ENCODE measurements at places on chromosomes 3 and 15.

DNA sequence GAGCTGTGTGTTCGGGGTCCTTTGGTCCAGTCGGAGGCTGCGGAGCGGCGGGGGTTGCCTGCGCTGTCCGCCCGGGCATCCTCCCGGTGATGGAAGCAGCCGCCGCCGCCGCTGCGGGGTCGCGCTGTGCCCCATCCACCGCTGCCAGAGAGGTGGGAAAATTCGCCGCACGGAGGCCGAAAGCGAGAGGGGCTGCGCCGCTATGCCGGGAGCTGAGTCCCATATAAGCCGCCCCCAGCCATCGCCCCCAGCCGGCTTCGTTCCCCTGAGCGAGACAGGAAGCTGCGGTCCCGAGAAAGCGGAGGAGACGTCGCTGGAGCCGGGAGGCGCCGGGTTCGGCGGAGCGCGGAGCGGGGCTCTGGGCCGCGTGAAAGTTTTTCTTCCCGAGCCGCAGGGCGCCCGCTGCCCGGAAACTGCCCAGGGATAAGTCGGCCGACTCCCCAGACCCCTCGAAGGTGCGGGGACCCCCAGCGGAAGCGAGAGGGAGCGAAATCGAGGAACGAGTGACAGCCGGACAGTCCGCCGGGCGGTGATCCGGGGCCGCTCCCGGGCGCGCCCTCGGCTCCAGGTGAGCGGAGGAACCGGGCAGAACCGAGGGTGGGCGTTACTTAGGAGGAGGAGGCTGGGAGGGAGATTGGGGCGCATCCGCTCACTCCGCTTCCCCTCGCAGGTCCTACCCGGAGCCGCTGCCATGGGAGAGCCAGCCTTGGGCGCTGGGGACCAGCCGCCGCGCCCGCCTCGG lies 574 bp downstream of the CHST2 start:
- DNase-seq: no peak

DNA sequence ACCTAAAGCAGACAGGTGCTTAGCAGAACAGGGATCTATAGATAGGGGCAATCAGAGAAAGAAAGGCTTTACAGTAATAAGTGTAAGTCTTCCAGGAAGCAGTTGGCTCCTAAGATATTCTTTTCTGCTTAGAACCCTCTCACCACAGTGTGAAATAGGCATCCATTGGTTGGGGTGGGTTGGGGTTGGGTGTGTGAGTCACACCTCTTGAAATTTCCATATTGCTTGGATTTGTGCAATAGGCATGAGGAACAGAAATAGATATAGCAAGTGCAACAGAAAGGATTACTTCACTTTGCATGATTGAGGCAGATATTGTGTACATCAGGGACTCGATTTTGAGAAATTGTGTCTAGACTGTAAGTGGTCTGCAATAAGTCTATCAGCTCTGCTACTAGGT lies 200.1 kb upstream of the GAP43 start:
- DNase-seq: no peak

DNA sequence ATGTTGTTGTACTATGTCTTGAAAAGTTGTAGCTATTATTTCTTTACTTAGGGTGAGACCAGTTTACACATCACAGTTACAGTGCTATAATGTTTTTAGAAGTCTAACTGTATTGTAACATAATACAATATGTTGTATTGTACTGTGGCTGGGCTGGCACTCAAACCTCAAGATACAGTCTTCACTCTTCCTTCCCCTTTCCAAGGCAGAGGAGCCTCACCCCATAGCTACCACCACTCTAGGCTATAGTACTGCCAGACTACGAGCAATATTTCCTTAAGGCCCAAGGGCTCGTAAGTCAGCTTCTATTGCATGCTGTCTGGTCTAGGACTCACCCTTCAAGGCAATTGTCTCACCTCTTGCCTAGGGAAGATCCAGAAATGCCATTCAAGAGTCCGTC lies 597.7 kb downstream of the OTOL1 start:
- DNase-seq: no peak

- DNase-seq: peak; percentile 24
These were observed 602.0 kb upstream of the KCNMB2 start for GRCh38 chr3:177934001-177934891.

GRCh38 chr15:73802431-73803041 lies 49.4 kb upstream of the INSYN1 start:
- DNase-seq: no peak

GRCh38 chr3:4751502-4752101 lies 227.6 kb upstream of the BHLHE40 start:
- peak; percentile 78 for DNase-seq

DNA sequence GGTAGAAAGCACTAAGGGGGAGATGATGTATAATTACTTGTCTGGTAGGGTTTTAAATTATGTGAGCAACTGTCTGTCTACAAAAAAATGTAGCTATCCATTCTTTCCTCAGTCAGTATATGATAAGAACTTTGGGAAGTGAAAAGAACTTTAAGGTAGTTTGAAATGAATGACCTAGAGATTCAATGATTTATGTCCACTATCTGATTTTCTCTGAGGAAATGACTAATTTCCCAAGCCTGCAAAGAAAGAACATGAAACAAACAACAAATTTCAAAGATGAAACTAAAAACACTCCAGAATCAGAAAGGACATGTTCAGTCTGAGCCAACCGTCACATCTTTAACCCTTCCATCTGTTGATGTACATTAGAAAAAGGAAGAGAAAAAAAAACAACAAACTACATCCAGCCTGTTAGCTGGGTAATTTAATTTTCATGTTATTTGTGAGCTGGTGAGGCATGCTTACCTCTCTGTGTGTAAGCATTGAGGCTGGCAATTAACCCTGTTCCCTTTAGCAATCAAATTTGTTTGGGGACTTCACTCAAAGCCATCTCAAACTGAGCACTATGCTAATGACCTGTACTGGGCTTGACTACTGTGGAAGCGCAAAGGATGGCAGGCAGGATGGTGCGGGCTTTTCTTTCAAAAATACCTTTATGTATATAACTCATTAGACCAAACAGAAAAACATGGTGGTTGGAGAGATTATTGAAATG lies 220.1 kb downstream of the TUSC7 start:
- DNase-seq: no peak

DNA sequence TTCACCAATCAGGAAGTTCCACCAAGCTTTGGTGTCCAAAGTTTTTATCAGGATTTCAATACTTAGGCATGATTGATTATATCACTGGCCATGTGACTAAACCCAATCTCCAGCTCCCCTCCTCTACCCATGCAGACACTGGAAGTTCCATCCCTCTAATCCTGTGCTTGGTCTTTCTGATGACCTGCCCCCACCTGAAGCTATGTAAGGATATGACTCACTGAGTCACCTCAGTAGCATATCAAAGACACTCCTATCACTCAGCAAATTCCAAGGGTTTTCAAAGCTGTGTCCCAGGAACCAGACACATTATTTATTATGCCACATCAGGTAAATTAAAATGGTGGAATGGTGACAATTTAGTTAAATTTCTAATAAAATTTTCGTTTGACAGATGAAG lies 158.9 kb downstream of the TAFA4 start:
- no peak for DNase-seq

DNA sequence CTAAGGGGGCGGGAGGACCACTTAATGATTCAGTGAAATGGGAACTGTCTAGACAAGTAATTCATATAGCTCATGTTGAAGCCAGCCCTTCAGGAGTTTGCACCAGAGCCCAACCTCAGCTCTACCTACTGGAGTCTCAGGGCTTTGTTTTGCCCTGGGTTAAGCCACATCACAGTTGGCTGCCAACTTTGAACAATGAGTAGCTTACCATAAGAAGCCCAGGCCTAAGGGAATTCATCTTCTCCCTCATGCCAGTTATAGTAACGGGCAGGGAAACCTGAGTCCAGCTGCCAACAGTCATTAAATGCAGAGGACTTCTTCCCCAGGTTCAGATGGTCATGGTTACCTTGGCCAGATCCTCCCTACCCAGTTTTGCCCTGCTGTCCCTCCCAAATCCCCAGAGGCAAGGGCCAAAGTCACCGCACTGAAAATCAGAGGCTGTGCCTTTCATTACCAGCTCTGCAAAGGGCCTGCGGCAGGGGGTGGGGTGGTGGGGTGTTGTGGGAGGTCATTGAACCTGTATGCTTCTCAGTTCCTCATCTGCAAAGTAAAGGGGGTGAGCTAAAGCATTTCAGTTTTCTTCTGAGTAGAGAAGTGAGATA lies 302.2 kb upstream of the NR2E3 start:
- DNase-seq: no peak

- no peak for DNase-seq
These were observed 100.8 kb upstream of the CHMP2B start for GRCh38 chr3:87126321-87126720.

GRCh38 chr15:52100807-52101442 lies 11.7 kb downstream of the BCL2L10 start:
- peak; percentile 74 for DNase-seq

DNA sequence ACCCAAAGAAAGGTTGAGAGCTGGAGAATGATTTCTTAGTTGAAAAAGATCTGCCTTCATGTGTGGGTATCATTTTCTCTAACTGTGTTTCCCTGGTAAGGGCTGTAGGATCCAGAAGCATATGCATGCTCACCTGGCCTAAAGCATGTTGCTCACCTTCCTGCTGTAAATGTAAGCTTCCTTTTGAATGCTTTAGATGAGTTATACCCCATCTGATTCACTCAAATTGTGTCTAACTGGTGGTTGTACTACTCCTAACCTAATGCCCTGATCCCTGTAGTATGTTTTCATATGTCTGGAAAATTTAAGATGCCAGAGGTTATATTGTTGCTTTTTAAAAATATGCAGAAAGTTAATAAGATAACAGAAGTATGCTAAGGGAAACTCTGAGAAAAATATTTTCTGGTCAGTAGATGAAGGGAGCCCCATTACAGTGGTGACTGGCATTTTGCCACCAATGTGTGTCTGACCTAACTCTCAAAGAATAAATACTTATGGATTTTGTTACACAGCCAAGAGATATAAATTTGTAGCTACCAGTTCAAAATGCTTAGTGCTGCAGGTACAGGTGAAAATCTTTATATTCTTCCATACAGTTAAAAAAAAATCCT lies 7.7 kb downstream of the FILIP1L start:
- peak; percentile 57 for DNase-seq

- no peak for DNase-seq
These were observed 136.0 kb downstream of the VGLL4 start for GRCh38 chr3:11507719-11508118.

DNA sequence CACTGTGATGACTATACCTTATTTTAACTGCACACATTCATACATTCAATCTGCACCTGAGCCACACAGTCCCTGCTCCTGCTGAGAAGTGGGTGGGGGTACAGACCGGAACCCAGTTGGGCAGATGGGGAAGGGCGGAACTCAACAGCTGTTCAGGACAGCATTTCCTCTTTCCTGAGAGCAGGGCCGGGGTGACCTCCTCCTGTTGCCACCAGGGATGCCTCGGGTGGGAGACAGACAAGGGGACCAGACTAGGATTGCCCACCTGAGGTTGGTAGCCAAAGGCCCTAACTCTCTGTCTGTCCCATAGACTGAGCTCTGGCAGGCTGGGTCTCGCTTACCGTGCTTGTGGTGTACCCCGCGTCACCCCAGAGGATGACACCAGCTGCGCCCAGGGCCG lies 3.9 kb downstream of the HYAL2 start:
- no peak for DNase-seq

DNA sequence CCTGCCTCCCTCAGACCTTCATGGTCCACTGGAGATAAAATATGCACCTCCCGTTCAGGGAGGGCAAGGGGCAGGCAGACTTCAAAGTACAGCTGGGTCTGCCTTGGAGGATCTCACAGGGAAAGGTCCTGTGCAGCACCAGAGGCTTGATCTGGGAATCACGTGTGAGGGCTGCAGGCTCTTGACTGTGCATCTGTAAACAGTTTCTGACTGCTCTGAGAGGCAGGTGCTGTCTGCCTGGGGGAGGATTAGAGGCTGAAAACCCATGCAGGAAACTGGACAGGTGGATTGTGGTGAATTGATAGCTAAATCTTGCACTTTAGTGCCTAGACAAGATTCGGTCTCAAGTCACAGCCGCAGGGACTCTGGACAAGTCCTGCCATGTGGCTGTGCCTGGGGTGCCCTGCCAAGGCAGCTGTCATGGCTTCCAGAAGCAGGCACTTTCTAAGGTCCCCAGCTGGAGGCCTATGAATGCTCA lies 239.3 kb downstream of the EPHB1 start:
- DNase-seq: no peak

DNA sequence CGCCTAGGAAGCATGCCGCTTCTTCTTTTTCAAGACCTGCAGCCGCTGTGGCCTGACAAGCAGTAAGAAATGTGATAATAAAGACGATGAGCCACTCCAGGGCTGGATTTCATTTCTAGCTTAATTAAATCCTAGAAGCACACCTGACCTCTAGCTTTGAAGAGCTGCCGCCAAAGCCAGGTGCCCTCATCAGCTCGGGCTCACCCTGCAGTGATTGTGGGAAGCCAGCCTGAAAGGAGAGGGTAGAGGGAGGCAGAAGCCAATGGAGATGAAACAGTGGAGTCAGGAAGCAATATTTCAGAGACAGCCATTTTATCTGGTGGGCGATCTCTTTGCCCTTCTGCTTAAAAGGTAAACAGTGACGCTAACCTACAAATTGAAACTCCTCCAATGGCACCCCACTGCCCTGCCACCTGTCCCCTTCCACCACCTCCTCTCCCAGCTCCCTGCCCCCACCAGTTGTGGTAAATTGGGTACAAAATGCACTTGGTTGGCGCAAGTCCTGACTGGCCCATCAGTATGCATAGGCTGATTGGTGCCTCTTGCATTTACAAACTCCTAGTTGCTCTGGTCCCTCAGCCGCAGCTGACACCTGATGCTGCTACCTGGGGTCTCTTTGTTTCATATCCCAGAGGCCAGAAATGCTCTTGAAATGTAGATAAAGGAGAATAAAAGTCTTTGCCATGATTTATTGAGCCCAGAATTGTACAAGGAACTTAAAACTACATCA lies 385.3 kb downstream of the PDCD6IP start:
- no peak for DNase-seq
